ENCODE measurements at places on chromosomes 4 and X. TPM values are rescaled to one million over a fixed set of nuclear protein-coding genes. Genes with fewer than 3 reads are reported as not detected.

GRCh38 chrX:41600291-41600690, 88.5 kb upstream of the GPR34 start:
- DNase-seq = no peak

GRCh38 chr4:154490234-154490582, 1.4 kb downstream of the DCHS2 start:
- no peak for DNase-seq

- no peak for DNase-seq
Observed at GRCh38 chr4:37051111-37051510, 193.4 kb upstream of the NWD2 start.

DNA sequence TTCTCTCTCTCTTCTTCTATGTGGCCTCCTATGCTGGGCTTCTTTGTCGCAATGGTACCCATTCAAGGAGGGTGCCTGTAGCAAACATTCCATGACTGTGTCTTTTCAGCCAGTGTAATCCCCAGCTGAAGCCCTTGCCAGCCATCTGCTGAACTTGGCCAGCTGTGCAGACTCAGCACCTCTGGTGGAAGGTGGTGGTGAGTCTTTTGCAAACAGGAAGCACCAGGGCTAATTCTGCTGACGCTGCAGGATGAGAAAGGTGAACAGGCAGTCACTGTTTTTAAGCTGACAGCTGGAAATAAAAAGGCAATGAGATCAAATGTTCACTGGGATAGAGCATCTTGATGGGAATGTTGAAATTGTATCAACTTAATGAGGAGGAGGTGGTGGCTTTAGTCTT, 298.7 kb upstream of the CLNK start:
- no peak for DNase-seq

DNA sequence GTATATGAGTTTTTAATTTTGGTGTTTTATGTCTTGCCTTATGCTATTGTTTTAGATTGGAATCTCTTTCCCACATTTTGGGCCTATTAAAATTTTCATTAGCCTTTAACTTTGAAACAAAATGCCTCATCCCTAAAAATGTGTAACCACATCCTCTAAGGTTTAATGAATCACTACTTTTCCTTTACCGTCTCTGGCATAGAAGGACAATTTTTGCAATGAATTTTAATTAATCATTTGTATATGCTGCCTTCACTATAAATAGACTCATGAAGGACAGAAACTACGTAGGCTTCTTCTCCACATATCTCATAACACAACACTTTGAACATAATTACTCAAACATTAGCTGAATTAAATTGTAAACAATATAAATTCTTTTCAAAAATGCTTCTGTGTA, 421.5 kb downstream of the NLGN4X start:
- no peak for DNase-seq

DNA sequence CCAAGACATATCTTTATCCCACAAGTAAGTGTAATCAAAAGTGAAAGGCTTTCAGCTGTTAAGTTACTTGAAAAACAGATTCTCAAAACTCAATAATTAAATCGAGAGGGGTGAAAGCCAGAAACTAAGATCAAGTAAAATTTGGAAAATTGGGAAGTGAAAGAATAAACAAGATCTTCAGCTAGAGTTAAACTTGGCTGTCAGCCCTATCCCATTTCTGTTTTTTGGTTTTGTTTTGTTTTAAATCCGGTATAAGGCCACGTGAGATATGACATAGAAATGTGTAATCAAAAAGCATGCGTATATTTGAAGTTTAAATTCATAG, 856.8 kb downstream of the STIM2 start:
- DNase-seq = no peak

DNA sequence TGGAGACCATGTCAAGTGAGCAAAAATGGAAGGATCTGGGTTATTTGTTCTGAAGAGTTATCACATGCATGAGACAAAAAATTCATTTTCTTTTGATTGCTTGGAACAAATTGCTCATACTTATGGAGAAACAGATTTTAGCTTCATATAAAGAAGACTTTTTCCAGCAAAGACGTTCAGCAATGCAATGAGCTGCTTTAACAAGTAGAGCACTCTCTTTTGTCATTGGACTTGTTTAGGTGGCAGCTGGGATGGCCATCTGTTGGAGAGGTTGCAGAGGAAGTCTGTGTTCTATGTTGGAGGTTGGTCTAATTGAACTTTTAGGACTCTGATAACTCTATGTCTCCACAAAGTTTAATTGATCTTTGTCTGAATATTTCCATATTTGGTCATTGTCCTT, 19.9 kb upstream of the CEP135 start:
- DNase-seq = no peak

DNA sequence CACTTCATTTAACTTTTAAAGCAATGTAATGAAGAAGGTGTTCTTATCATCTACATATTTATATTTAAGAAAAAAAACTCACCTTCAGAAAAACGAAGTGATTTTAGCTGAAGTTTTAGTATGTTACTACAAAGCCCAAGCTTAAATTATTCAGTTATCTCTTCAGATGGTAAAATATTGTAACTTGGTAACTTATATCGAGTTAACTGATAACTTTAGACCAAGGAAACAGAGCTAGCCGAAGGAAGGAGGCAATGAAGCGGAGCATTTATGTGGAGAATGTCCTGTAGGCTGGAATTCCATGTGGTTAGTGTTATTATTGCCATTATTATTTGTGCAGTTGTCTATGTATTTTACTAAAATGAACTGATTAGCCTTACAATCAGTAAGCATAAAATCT, 1102.1 kb upstream of the LCORL start:
- no peak for DNase-seq

- no peak for DNase-seq
Observed at GRCh38 chrX:155127465-155127864, 56.2 kb downstream of the BRCC3 start.

GRCh38 chr4:105548483-105548882, 3.9 kb upstream of the ARHGEF38 start:
- DNase-seq = no peak

- DNase-seq = no peak
Observed at GRCh38 chr4:91681544-91681943, 622.2 kb upstream of the GRID2 start.

- no peak for DNase-seq
Observed at GRCh38 chr4:16530688-16531635, 304.7 kb upstream of the TAPT1 start.

GRCh38 chr4:118337954-118338353, 14.8 kb downstream of the PRSS12 start:
- no peak for DNase-seq

- DNase-seq = no peak
Observed at GRCh38 chrX:7617994-7618393, 225.0 kb upstream of the VCX start.

DNA sequence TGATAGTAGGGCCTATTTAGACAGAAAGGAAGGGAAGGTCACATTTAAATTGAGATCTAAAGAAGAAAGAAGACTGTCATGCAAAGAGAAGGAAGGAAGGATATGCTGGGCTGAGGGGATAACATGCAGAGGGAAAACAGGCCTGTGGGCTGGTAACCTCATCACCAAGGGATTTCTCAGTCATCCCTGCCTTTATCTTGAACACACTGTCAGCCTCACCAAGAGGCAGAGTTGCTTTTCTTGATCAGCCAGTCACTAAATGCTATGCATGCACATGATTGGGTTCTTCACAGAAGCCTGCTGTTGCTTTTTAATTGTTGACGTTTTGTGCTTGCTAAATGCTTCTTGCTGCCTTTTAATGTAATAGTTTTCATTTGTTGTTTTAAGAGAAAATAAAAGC, 113.0 kb downstream of the ARHGAP24 start:
- DNase-seq = no peak

GRCh38 chrX:70332600-70332999, 42.7 kb downstream of the KIF4A start:
- no peak for DNase-seq

DNA sequence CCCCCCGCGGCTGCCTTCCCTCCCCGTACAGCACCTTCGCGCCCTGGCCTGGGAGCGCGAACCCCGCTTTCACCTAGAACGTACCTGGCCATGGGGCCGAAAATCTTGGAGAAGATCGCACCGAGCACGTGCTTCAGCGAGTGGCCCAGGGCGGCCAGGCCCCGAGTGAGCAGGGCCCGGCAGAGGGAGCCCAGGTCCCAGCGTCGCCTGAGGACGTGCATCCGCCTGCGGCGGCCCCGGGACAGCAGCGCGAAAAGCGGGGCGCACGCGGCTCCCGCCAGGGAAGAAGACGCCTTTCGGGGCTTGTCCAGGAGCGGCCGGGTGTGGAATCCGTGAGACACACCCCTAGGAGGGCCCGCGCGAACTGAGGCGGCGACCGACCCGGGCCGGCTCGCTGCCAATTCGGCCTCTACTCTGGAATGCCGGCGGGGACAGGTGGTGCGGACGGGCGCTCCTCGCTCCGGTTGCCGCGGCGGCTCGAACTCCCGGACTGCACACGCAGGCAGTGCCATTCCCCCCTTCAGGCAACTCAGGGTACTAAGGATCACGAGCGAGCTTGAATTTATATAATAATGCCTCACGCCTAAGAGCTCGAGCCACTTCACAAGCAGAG, at the start of gene HS6ST2:
Gene HS6ST2 (minus strand): TSS at position 539 of the 613 bp plus-strand sequence.
- no peak for DNase-seq

DNA sequence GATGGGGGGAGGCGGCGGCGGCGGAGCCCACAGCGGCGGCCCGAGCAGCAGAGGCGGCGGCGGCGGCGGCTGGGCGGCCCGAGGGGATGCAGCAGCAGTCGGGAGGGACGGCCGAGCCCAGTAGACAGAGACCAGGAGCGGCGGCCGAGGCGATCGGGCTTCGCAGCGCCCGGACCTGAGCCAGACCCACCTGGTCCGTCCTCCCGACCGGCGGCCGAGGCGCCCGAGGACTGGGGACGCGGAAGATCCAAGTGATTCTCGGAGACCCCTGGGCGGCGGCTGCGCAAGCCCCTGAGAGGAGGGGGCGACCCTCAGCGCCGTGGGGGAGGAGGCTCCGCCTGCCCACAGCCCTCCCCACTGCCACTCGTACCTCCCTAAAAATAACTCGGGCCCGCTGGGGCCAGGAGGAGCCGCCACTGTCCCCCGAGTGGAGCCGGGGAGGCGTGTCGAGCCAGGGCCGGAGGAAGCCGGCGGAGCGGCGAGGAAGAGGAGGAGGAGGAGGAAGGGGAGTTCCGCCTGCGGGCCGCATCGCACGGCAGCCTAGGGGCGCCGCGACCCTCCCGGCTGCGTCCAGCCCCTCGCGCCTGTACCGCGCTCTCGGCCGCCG, 608 bp downstream of the RAPGEF2 start:
- DNase-seq = peak; percentile 64

NAA11 gene
- not detected for total RNA-seq

ADGRG2 gene
- 1.9 TPM for total RNA-seq

RNF150 gene
- total RNA-seq = 19.8 TPM

CD38 gene
- total RNA-seq = 2.6 TPM

MFAP3L gene
- total RNA-seq = 90.2 TPM

SSX2B gene
- not detected for total RNA-seq

TAF7L gene
- 0.18 TPM for total RNA-seq

SYTL5 gene
- total RNA-seq = 8.2 TPM

All from ureter (tissue), 1 donor.